Neuronal stem cell (in vitro differentiated cells): ENCODE measurements at places on chromosomes 12 and 14.

- DNase-seq, result no peak
These were observed 83.3 kb upstream of the PPM1H start for GRCh38 chr12:63018273-63018672.

- no peak for DNase-seq
These were observed 486.2 kb downstream of the NAV3 start for GRCh38 chr12:78316631-78317468.

GRCh38 chr12:123907726-123908476 lies 64.7 kb downstream of the CCDC92 start:
- no peak for DNase-seq

GRCh38 chr14:72128629-72129028 lies 196.4 kb downstream of the RGS6 start:
- DNase-seq, result no peak

DNA sequence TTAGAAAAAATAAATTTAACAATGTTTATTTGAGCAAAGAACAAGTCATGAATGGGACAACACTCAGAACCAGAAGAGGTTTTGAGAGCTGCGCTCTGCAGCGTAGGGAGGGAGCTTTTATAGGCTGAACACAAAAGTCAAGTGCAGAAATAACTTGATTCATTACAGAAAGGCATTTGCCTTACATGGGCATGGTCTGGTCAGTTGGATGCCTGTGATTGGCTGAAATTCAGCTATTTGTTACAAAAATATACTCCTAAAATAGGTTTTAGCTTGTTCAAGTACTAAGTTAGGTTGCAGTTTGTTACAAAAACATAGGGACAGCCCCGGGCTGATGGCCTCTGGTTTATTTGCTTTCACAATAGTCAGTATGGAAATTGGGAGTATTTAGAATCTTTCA lies 118.0 kb downstream of the NUAK1 start:
- no peak for DNase-seq

DNA sequence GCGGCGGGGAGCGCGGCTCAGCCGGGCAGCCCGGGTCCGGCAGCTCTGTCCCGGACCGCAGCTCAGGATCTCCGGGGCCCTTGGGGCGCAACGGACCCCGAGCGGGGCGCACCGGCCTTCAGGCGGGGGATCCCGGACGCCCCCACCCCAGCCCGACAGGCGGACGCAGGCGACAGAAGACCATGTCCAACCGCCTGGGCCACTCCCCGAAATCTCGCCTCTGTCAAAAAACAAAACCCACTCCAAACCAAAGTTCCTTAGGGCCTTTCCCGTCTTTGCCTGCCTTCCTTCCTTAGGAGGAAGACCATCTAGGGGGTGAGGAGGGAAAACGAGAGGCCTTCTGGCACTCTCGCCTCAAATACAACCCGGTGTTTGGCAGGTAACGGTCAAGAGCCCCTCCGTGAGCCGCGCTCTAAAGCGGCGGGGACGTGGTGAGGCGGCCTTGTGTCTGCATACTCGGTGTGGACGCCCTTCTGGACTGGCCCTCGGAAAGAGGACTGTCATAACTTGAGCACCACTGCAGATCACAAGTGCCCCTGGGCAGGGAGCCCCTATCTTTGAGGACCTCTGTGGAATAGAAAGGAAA lies 604 bp downstream of the HCFC2 start:
- peak; percentile 24 for DNase-seq

DNA sequence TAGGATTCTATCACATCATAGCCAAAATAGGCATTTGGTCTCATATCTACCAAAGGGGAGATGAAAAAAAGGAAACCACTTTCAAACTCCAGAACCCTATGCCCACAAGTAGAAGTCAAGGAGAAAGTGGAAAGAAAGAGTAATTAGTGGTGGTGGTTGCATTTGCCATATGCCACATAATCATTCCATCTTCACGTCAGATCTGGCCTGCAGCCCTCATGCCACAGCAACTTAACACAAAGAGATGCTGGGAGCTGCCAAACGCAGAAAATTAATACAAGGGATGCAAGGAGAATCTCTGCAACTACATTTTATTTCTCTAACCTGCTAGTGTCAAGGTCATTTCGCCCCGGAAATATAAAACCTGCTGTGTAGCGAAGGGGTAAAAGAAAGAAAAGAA lies 148.6 kb upstream of the FOXN3 start:
- no peak for DNase-seq

DNA sequence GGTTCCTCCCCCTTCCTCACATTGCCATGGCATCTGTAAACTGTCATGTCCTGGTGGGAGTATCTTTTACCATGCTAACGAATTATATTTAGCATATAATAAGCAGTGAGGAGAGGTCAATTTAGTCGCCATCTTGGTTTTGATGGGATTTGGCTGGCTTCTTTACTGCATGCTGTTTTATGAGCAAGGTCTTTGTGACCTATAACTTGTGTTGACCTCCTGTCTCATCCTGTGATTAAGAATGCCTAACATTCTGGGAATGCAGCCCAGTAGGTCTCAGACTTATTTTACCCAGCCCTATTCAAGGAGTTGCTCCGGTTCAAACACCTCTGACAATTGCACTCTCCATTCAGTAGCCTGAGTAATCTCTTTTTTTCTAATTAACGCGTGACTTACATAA lies 2.1 kb upstream of the EIF4B start:
- no peak for DNase-seq

DNA sequence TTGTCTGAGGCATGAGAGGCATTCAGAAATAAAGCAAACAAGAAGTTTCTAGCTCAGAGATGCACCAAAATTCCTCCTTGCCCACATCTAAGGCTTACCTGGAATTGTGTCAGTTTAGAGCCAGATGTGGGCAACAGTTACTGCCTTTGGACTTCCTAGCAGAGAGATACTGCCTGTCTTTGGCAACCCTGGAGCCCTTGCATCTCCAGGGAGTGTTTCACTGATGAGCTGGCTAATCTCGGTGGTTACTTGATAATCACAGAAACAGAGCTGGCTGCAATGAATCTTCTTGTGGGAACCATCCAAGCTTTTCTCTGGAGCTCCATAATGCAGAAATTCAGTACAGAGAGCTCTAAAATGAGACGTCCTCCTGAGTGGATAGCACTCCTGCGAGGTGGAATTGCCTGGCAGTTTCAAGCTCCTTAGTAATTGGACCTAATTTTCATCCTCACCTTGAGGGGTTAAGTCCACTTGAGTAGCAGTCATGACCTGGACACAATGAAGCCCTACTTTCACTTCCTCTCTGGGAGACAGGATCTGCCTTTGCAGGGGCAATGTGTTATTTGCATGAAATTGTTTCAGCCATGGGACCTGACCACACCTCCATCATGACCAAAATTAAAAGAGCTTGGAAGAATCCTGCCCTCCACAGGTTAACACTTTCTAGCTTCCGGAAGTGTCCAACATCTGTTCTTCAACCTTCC lies 108.8 kb upstream of the ARHGAP5 start:
- no peak for DNase-seq

- DNase-seq, result no peak
These were observed 52.3 kb downstream of the PPM1H start for GRCh38 chr12:62882696-62883095.

DNA sequence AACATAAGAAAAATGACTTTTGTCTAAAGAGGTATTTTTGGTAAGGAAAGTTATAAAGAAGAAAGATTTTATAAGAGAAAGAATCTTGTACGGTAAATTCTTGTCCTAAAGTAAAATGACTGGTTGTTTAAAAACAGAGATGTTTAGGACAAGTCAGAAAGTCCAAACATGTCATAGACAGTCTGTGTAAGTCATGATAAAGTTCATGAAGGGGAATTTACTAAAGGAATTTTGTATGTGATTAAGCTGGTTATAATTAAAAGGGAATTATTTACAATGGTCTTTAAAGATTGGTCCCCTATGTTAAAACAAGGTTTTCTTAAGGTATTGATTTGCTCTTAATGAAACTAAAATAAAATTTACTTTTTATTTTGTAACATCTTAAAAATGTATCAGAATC lies 269.4 kb upstream of the CCDC196 start:
- DNase-seq, result no peak

DNA sequence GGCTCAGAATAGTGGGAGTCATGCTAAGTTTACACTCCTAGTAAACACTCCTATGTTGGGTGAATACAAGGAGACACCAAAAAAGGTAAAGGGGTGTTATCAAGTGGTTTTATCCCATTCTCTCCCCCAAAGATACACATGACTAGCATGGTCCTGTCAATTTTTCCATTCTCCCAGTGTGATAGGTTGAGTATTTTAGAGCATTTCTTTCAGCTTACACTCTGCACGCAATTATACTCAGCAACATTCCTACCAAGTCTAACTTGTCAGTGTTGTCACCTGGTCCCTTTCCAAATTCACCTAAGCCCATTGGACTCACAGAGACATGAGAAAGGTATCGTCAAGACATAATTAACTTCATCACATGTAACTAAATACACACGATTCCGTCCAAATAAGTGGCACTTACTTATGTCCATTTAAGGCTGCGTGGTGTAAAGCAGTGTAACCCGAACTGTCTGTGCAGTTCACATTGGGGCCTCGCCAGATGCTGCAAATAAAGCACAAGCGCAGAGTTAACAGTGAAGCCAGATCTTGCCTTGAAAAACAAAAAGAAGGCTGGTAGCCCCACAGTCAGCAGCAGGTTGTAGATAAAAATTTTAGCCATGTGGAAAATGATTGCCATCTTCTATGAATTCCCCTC lies 159.7 kb downstream of the ANKS1B start:
- no peak for DNase-seq

DNA sequence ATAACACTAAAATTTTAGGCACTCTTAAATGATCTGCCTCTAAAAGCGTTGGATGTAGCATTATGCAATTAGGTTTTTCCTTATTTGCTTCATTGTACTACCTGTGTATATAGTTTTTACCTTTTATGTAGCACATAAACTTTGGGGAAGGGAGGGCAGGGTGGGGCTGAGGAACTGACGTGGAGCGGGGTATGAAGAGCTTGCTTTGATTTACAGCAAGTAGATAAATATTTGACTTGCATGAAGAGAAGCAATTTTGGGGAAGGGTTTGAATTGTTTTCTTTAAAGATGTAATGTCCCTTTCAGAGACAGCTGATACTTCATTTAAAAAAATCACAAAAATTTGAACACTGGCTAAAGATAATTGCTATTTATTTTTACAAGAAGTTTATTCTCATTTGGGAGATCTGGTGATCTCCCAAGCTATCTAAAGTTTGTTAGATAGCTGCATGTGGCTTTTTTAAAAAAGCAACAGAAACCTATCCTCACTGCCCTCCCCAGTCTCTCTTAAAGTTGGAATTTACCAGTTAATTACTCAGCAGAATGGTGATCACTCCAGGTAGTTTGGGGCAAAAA lies 4.1 kb downstream of the CDKN1B start:
- no peak for DNase-seq

- no peak for DNase-seq
These were observed 6.9 kb downstream of the MLH3 start for GRCh38 chr14:75044322-75044721.

DNA sequence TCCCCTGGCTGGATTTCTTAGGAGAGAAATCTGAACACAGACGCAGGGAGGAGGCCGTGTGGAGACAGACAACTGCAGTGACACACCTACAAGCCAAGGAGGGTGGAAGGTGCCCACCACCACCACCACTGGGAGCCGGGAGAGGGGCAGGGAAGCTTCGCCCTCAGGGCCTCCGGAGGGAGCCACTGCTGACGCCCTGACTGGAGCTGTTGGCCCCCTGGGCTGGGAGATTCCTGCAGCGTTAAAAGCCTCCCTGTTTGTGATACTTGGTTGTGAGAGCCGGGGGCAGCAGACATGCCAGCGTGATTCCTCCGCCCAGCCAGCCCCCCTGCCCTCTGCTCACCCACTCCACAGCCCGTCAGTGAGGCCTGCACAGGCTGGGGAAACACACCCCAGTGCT lies 72.0 kb downstream of the CHGA start:
- DNase-seq, result no peak

DNA sequence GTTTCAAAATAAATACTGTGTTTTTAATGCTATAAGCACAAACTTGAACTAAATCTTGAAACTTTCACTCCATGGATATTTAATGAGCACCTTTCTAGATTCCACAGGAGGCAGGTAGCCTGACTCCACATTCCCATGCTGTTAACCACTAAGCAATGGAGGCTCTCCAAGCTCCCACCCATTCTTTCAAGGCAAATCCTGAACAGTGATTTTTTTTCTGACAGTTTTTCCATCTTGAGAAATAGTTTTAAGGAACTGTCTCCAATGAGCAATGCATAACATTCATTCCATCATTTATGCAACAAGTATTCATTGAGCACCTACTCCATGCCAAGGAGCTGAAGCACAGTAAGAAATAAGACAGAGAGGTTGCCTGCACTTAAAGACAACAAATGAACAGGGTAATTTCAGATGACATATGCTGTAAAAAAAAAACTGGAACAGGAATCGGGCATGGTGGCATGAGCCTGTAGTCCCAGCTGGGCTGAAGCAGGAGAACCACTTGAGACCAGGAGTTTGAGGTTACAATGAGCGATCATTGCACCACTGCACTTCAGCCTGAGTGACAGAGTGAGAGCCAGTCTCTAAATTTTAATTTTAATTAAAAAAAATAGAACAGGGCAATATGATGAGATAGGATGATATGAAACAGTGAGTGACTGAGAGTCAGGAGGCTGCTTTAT lies 102.3 kb upstream of the CPSF6 start:
- DNase-seq, result no peak

- no peak for DNase-seq
These were observed 165.5 kb downstream of the PTPN11 start for GRCh38 chr12:112584266-112584722.

GRCh38 chr14:90344331-90345238 lies 12.8 kb upstream of the NRDE2 start:
- no peak for DNase-seq

GRCh38 chr12:112900298-112901145 lies 6.2 kb upstream of the OAS1 start:
- peak; percentile 4 for DNase-seq

DNA sequence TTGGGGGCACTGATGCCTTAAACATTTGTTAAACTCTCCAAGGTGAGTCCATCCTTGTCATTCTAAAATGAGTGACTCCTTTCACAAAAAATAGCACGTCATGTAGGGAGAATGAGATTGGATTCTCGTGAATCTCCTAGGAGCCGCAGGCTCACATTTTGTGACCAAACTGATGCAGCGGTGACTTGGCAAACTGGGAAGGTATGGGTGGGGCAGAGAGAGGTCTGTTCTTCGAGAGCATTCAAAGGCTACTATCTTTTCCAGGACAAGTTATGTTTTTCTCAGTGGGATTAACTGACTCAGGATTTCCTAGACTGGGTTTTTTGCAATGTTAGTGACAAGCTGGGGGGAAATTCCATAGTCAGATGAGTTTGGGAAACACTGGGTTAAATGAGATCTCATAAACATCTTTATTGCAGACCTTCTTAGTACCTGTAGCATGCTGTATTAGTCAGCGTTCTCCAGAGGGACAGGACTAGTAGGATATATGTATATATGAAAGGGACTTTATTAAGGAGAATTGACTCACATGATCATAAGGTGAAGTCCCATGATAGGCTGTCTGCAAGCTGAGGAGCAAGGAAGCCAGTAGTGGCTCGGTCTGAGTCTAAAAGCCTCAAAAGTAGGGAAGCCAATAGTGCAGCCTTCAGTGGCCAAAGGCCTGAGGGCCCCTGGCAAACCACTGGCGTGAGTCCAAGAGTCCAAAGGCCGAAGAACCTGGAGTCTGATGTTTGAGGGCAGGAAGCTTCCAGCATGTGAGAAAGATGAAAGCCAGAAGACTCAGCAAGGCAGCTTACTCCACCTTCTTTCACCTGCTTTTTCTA lies 61.0 kb downstream of the FOXN4 start:
- no peak for DNase-seq

GRCh38 chr14:101217080-101217463 lies 313.6 kb upstream of the RTL1 start:
- DNase-seq, result no peak
